Cardiac fibroblast (primary cell): ENCODE measurements at places on chromosomes 2 and 18.

GRCh38 chr2:216188559-216188850, 79.4 kb downstream of the XRCC5 start:
- DNase-seq: no peak

DNA sequence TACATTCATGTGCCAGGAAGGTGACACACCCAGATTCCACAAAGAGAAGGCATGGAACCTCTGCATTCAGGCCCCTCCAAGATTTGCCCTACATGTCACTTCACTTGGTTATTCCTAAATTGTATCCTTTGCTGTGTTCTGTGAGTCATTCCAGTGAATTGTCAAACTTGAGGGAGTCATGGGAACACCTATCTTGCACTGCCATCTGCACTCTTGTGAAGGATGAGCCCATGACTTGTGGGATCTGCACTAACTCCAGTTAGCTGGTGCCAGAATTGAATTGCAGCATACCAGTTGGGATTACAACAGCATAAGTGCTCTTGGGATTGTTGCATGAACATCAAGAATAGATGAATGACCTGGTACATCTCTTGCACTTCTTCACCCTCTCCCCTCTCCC, 1288.0 kb upstream of the ZEB2 start:
- DNase-seq: peak; percentile 17

DNA sequence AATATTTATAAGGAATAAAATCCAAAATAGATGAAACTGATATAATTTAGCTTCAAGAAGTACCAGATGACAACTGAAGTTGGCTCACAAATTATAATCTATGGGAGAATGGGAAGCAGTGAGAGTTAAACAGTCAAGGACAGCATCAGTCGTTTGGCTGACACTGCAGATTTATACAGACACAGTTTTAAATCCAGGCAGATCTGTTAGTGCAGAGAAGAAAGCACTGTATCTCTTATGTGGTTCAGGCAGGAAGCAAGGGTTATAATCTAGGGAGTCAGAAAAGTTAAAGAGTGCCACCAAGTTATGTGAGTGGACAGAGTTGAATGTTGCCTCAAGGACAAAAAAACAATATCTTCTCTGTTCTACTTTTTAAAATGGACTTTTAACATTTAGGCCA, 880.2 kb downstream of the TSN start:
- no peak for DNase-seq

GRCh38 chr2:159890551-159891266, 92.7 kb upstream of the CD302 start:
- no peak for DNase-seq

GRCh38 chr2:126788652-126789051, 110.0 kb upstream of the TEX51 start:
- DNase-seq: no peak

GRCh38 chr18:74496508-74497323, 553 bp downstream of the CNDP2 start:
- DNase-seq: peak; percentile 59

- no peak for DNase-seq
Measured at GRCh38 chr2:8409461-8410260, 272.2 kb upstream of the ID2 start.
